ENCODE measurements at places on chromosomes 2 and 18.
A peak's percentile ranks its signal among the peaks of the same experiment; 100 is the strongest.

DNA sequence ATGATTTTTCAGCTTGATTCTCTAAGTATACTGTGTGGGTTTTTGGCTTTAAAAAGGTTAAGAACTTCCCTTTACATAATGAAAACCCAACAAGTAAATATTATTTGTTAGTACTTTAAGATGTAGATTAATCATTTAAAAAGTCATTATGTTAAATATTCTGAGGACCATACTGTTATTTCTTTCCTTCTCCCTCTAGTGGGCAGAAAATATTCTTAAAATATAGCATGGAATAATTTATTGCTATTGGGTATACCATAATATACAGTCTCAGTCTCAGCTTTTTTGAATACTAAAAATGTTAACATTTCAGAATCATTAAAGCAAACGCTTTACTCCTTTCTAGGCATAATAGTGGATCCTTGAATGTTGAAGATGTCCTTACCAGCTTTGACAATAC, 28.1 kb downstream of the CAMKMT start:
- DNase-seq = no peak

GRCh38 chr18:3655254-3656050, 205.5 kb downstream of the TGIF1 start:
- DNase-seq = no peak

DNA sequence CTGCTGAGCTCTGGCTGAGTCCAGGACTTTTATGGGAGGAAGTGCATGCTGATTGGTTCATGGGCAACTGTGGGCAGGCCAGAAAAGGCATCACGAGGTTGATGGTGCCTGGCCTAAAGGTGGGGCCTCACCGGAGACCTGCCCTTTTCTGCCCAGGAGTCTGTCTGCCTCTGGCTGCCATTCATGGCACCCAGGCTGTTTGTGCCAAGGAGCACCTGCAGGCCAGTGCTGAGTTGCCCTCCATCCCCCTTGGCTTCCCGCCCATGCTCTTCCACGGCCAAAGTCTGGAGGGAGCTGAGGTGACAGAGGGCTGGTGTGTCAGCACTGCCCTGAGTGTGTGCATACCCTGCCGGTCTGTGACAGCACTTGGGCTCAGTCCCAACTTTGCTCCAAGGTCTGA, 123.2 kb downstream of the PTH2R start:
- no peak for DNase-seq

DNA sequence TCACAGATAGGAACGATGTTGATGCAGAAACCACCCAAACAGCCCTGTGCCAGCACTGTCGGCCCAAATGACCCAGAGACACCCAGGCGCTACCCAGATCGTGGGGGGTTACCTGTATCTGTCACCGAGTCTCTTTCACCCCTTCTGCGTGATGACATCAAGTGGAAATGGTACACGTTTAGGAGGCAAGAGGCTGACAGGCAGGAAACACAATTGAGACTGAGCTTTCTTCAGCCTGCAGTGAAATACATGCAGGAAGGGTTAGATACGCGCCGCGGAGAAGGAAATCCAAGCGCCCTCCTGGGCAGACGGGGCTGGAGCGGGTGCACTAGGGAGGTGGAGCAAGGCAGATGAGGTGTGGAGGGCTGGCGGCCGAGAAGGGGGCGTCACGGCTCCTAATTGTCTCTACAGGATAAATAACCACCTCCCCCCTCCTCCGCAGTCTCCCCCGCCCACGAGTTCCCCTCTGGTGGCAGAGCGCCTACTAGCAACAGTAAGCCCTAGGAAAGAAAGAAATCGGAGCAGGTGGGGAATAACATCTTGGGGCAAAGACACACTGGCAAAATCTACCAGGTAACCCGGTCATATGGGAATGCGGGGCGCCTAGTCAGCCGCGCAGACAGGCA, at the start of gene RNF152:
Gene RNF152 (minus strand): TSS at position 325 of the 626 bp plus-strand sequence. CDS start 76,544 bp downstream, outside the sequence.
- peak; percentile 76 for DNase-seq

GRCh38 chr2:197674591-197674990, 796 bp downstream of the RFTN2 start:
- DNase-seq = peak; percentile 27

GRCh38 chr2:23487735-23488492, 102.9 kb downstream of the KLHL29 start:
- no peak for DNase-seq

DNA sequence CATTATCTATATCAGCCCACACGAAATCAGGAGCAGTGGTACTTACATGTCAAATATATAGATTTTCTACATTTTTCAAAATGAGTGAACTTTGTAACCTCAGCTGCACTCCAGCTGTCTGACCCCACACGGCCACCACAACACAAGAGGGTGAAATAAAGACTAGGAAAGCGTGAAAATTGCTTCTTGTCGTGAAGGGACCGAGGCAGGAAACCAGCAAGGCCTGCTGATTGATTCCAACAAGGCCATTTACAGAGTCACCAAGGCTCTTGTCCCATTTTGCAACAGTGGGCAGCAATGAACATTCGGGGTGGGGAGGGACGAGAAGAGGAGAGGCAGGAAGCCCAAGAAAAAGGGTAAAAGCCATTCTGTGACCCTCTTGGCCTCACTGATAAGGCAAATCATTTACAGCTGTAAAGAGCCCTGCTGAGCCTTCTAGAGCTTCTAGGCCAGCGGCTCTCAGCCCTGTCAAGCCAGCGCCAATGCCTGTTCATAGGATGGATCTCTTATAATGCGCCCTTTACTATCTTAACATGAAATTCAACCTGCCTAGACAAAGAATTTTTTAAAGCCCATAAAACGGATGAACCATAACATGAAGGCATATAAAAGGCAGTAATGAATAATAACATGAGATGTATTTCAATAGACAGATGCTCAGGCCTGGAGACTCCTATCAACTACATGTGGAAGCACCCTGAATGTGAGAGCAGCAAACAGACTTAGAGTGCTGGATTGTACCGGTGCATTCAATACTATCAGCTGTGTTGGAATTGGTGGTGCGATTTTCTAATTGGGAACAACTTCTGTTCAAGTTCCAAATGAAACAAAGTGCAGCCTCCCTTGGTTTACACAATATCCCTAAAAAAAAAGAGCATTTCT, 269.0 kb downstream of the CDCA7 start:
- no peak for DNase-seq

DNA sequence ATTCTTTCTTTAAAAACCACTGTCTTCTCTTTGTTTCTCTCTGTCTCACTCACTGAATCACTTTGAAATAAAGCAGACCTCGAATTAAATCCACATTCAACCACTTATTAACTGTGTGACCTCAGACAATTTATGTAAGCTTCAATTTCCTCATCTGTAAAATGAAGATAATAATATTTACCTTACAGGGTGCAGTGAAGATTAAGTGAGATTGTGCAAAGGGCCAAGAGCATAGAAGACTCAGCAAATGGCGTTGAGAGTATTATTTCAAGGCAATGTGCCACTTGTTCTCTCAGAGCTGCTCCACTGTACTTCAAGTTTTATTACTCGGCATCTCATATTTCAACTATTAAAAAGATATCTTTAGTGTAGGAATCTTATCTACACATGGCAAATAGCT, 454.2 kb upstream of the HNRNPA3 start:
- DNase-seq = no peak

- no peak for DNase-seq
Measured at GRCh38 chr2:113407446-113408099, 29.9 kb upstream of the ZNG1B start.

DNA sequence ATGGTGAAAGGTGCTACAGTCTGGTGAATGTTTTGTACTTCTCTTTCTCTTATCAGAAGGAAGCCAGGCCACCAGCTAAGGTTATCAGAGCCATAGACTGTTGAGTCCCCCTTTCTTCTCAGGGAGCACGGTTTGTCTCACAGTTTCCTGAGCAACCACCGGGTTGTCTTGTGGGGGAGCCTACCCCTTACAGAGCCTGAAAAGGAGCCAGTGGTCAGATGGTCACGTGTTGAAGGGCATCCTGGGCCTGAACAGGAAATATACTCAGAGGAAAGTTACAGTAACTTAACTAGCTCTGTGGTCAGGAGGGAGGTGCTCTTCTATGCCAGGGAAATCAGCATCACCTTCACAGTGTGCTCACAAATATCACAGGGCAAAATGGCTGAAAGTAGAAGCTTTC, 11.6 kb downstream of the CD28 start:
- DNase-seq = no peak

- no peak for DNase-seq
Measured at GRCh38 chr2:51903728-51904127, 871.8 kb upstream of the NRXN1 start.

GRCh38 chr2:207051385-207051965, 112.2 kb downstream of the CPO start:
- DNase-seq = no peak

DNA sequence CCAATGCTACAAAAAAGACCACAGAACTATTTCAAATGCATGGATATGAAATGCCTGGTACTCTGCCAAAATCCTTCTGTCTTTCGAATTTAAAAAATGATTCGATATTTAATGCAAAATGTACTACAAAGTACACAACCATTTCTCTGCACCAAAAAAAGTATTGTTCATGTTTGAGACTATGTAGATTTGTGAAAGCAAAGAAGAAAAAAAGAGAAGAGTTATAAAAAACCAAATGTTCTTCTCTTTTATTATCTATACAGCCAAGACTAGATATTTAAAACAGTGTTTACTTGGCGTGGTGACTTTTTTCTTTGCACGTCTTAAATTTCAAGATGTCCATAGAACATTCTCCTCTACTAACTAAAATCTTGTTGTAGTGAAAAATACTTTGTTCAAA, 89.2 kb downstream of the DTNA start:
- no peak for DNase-seq

- DNase-seq = no peak
Measured at GRCh38 chr18:36185157-36185556, 2.1 kb upstream of the MOCOS start.

DNA sequence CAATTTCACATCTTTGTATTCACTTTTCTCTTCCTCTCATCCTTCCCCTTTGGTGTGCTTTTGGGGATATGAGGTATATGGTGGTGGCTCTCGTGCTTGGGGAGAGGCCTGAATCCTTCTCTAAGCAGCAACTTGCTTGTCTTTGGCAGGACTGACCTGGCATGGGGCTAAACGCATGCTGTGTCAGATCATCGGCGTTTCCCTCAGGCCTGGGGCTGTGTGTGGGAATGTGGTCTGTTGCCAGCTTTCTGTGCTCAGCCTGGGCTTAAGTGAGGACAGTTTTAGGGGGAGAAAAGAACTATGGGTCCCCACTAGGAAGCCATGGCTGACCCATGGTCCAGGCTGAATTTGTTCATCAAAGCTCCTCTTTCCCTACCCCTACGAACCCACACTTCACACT, 60.7 kb downstream of the TET3 start:
- DNase-seq = peak; percentile 70

GRCh38 chr2:7886666-7887065, 795.2 kb upstream of the ID2 start:
- DNase-seq = no peak

DNA sequence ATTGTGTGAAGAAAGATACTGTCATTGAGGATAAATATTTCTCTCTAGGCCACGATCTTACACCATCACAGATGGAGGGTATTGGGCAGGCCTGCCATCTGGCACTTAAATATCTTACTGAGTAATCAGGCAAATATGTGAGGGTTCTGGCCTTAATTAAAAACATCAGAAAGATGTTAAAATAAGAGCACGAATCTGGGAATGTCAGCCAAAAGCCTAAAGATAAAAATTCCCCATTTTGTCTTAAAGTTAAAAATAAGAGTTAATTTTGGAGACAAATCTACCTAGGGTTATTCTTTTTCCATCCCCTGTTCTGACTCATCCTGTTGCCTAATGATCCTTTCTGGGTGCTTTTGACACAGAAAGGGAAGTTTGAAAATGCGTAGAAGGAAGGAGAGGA, 121.0 kb downstream of the SUCLG1 start:
- peak; percentile 2 for DNase-seq

GRCh38 chr2:44184106-44184505, 15.4 kb downstream of the PPM1B start:
- no peak for DNase-seq

DNA sequence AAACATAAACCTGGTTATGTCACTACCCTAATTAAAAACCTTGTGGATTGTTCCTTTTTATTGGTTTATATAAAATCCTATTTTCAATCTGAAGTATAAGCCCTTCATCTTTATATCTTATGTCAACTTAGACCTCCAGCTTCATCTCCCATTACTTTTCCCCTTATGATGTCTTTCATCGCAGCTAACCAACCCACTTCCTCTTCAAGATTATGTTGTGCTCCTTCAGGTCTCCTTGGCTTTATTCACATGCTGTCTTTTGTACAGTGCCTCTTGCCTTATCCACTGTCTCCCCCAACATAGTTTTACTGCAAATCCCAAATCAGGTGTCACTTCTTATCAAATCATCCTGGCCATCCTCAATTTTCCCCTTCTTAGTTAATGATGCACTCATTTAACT, 25.9 kb downstream of the MBD5 start:
- no peak for DNase-seq

- no peak for DNase-seq
Measured at GRCh38 chr18:45116116-45116515, 435.4 kb downstream of the SETBP1 start.

- no peak for DNase-seq
Measured at GRCh38 chr2:232901736-232902578, 31.9 kb downstream of the SNORC start.

- no peak for DNase-seq
Measured at GRCh38 chr18:31248783-31249521, 69.0 kb upstream of the DSG1 start.

GRCh38 chr2:219252570-219252899, 508 bp upstream of the TUBA4B start:
- DNase-seq = peak; percentile 59

DNA sequence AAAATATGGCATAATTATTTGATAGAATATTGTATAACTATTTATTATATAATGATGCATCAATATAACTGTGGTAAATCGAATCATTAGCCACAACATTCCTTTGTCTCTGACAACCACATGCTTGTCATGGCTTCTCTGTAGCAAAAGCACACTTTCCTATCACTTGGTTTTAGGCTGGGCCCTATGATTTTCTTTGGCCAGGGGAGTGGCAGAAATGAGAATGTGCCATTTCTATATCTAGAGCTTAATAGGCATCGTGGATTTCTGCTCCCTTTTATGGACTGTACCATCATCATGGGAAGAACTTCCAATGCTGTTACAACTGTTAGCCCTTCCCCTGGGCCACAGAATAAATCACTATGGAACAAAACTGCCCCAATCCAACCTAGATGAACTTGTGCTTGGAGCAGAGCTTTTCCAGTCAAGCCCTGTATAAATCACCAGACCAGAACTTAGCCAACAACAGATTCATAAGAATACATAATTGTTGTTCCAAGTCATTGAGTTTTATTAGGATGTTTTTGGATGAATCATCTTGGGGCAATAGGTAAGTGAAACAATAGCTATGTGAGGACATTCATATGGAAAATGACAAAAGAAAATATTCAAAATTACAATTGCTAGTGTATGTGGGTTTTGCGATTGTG, 715.8 kb downstream of the ERBB4 start:
- no peak for DNase-seq

GRCh38 chr18:23949863-23950262, 64.7 kb upstream of the TTC39C start:
- no peak for DNase-seq

- DNase-seq = no peak
Measured at GRCh38 chr2:10208736-10209135, 86.2 kb downstream of the RRM2 start.

- no peak for DNase-seq
Measured at GRCh38 chr2:234788841-234789240, 163.0 kb upstream of the SH3BP4 start.

GRCh38 chr18:41128545-41128944, 826.5 kb upstream of the PIK3C3 start:
- DNase-seq = no peak

- no peak for DNase-seq
Measured at GRCh38 chr2:51995293-51995692, 963.4 kb upstream of the NRXN1 start.

Measured in G401 (cell line).